ENCODE measurements at places on chromosomes 6 and 20.
A peak's percentile ranks its signal among the peaks of the same experiment; 100 is the strongest.

DNA sequence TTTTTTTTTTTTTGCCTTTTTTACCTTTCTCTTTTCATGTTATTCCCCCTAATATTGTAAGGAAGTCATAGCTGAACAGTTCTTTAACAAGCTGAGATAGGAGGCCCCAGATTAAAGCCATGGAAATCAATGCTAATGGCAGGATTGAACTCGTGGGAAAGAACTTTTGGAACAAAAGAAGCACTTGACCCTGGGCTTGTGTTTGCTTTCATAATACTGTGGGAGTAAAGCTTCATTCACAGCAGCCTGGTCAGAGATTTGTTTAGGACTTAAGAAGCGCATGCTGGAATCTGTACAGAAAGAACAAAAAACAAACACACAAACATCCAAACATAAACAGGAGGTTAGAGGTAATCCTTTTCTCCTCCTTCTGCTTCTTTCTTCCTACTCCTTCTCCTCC lies 5.1 kb downstream of the HEY2 start:
- DNase-seq: no peak

DNA sequence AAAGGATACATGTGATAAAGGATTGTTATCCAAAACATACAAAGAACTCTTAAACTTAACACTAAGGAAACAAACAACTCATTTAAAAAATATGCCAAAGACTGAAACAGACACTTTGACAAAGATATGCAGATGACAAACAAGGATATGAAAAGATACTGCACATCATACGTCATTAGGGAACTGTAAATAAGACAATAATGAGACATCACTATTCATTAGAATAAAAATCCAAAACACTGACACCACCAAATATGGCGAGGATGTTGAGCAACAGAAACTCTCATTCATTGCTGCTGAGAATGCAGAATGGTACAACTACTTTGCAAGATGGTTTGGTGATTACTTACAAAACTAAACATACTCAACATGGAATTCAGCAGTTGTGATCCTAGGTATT lies 156.5 kb upstream of the FOXA2 start:
- no peak for DNase-seq

GRCh38 chr6:37025621-37026466 lies 20.4 kb downstream of the FGD2 start:
- DNase-seq: no peak

GRCh38 chr20:46626758-46627157 lies 24.5 kb downstream of the SLC13A3 start:
- DNase-seq: no peak

DNA sequence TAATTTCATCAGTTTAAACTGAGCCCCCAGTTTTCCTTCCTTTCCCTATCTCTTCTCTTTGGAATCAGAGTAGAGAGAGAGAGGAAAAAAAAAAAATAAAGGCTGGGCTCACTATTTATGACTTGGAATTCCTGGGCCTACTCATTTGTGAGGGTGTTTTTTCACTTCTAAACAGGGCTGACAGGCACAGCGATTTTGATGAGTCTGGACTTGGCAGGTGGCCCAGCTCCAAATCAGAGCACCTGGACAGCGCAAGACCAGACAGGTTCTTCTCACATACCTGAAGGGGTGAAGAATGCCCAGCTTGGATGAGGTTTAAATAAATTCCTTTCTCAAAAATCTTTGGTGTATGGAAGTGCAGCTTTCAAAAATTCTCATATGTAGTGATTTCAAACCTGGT lies 122.2 kb downstream of the KIF13A start:
- no peak for DNase-seq

DNA sequence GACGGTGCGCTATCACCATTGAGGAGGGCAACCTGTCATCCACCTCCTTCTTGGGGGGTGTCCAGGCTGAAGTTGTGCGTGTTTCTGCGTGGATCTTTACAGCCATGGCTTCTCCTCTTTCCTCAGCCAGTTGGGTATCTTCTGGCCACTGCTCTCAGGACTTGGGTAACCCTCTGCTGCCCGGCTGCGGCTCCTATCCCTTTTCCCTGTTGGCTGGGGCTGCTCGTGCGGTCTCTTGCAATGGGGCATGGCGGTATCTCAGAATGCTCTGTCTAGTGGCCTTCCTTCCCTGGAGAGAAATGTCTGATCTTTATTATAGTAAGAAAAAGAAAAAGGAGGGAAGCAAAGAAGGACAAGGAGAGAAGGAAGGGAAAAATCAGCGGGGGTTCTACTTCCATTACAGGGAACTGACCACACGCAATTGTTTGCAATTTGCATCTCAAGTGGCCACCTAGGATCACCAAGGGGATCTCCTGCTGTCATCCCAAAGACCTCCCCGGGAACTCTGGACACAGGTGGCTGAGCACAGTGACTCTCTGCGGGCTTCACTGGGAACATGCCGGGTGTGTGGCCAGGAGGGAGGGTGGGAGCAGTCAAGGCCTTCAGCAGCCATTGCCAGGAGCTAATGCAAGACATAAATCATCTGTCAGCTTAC lies 60.8 kb downstream of the NPEPL1 start:
- no peak for DNase-seq

- no peak for DNase-seq
Observed at GRCh38 chr6:170146640-170147039, 144.2 kb downstream of the DLL1 start.

GRCh38 chr20:32069711-32070110 lies 17.7 kb downstream of the HCK start:
- no peak for DNase-seq

DNA sequence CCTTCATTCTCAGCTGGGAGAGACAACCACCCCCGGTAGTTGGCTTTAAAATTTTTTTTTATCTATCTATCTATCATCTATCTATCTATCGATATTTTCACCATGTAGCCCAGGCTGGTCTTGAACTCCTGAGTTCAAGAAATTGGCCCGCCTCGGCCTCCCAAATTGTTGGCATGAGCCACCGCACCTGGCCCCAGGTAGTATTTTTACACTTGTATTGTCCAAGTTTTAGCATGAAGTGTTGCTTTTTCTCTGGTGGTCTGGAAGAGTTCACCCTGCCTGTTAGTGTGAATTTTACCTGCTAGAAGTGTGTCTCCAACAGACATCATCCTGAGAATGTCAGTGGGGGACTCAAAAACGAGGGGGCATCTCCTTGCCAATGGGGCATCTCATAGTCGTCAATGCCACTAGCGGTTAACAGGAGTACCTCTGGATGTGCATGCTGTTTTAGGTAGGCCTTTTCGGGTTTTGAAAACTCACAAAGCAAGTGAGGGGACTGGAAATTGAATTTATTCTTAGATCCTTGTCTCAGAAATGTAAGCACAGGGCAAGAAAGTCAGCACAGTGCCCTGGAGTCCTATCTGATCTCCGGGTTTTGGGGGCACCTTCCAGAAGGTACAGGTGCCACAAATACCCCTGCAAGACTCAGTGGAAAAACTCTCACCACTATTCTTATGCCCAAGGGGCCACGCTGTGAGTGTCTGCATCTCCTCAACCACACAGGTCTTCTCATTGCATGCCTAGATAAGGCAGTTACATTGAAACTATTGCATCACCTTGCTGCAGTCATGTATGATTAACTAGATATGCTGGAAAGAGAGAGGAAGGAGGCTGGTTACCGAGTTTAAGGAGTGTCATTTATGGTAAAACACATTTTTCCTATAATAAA lies 37.1 kb downstream of the TNFAIP3 start:
- no peak for DNase-seq

GRCh38 chr6:88704980-88705379 lies 258.4 kb downstream of the RNGTT start:
- DNase-seq: no peak

DNA sequence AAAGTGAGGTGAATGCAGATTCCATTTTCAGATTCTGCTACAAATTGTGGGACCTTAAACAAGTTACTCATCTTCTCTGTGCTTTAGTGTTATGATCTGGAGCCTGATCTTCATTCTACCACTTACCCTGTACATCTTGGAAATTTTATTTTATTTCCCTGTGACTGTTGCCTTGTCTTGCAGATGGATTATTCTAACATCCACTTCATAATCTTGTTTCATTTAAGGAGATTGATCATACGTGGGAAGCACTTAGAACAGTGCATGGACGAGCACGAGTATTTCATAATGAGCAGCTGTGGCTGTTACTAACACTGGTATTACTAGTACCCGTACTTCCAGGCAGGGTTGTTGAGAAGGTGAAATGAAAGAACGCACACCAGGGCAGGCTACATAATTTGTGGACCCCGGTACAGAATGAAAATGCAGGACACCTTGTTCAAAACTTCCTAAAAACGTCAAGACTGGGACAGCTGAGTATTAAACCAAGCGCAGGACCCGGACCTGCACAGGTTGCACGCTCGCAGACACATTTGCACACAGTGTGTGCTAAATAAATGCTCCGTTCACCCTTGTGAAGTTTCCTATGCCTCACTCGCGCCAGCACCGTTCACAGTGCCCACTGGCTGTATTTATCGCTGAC lies 535 bp upstream of the CCDC170 start:
- no peak for DNase-seq

DNA sequence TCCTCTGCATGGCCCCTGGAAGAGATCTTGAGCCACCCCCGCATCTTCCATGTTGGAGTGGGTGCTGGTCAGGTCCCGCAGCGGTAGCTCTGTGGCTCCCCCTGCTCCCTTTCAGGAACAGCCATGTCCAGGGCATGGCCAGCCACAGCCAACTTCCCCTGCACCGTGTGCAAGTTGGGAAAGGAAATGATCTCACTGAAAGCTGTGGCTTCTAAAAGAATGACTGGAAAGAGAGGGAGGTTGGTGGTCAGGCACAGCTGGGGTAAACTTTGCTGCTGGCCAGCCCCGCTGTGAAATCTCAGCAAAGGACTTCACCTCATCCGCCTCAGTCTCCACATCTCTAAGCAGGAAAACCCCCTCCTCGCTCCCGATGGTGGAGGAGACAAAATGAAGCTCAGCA lies 153.6 kb upstream of the CST7 start:
- DNase-seq: no peak

DNA sequence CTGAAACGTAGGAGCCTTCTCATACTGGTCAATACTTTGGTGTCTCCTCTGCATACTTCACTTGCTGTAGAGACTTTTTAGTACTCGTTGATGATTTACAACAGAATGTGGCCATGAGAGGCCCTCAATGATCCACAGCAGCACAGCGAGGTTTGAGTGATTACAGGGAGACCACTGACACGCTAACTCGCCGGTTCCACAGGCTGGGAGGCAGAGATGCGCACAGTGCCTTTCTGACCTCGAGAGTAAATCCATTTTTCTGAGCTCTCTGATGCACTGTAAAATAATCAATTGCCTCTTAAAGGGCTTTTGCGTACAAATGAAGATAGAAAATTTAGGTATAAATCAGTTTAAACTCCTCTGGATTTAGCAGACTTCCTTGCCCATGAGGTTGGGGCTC lies 56.2 kb upstream of the TBC1D7 start:
- DNase-seq: no peak

GRCh38 chr20:63830841-63831588 lies at the start of gene ZBTB46:
ZBTB46 (minus strand) TSS chr20:63831264; CDS start chr20:63790757, 40,507 bp downstream.
- DNase-seq: no peak

- DNase-seq: no peak
Observed at GRCh38 chr20:11020712-11021111, 346.9 kb upstream of the JAG1 start.

- no peak for DNase-seq
Observed at GRCh38 chr6:137258170-137258569, 39.0 kb upstream of the IFNGR1 start.

DNA sequence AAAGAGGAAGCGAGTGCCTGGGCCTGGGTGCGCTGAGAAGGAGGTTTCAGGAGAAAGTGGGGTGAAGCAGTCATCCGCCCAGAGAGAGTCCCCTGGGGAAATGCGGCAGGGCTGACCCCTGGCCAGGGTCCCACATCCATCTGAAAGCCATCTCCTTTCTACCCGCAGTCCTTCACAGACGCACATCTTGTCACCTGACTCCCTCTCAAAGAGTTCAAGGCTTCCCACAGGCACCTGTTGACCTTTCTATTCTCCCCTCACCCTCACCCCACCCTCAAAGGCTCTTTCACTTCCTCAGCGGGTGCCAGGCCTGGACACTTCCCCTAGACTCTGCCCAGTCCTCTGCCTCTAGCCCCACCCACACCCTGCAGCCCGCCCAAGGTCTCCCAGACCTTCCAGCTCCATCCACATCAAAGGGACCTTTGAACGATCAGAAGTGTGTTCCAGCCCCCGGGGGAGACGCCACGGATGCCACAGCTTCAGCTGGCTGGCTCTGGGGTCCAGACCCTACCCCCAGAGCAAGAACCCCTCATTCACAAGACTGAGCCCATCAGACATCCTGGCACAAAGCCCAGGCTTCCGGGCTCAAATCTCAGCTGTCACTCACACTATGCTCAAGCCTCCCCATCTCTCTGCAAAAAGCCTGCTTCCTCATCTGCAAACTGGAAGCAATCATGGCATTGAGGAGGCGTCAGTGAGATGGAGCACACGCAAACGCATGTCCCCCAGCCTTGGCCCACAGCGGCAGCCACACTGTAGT lies 2.1 kb downstream of the CTSZ start:
- DNase-seq: peak; percentile 18

- DNase-seq: no peak
Observed at GRCh38 chr6:150841697-150842096, 23.8 kb upstream of the MTHFD1L start.

GRCh38 chr6:16689788-16690607 lies 71.3 kb downstream of the ATXN1 start:
- DNase-seq: no peak

DNA sequence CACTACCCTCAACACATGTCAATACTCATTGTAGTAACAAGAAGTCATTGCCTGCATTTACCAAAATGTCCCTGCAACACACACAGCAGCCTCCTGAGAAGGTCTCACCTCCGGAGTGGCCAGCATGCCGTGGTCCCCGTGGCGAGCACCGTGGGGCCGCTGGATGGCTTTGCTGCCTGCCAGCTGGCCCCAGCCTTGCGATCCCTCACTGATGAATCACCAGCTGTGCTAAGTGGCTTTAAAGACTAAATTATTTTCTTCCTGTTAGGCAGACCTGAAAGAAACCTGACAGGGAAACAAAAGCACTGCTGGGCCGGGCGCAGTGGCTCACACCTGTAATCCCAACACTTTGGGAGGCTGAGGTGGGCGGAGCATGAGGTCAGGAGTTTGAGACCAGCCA lies 306.7 kb downstream of the CDH4 start:
- DNase-seq: no peak

GRCh38 chr6:35025232-35026188 lies 115.6 kb downstream of the TCP11 start:
- DNase-seq: no peak

- DNase-seq: no peak
Observed at GRCh38 chr6:127634178-127634577, 57.2 kb downstream of the C6orf58 start.

DNA sequence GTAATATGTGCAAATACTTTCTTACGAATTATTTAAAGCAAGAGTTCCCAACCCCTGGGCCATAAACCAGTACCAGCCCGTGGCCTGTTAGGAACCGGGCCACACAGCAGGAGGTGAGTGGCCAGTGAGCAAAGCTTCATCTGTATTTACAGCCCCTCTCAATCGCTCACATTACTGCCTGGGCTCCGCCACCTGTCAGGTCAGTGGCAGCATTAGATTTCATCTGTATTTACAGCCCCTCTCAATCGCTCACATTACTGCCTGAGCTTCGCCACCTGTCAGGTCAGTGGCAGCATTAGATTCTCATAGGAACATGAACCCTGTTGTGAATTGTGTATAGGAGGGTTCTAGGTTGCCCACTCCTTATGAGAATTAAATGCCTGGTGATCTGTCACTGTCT lies 142.0 kb downstream of the RNASET2 start:
- DNase-seq: no peak

Measured in tibial nerve (tissue), 4 donors.